ENCODE measurements at places on chromosomes 12 and 14.

GRCh38 chr12:94990222-94990621 lies 13.3 kb downstream of the NDUFA12 start:
- DNase-seq: no peak

- no peak for DNase-seq
These were observed 25.1 kb upstream of the LRTM2 start for GRCh38 chr12:1795221-1795784.

- no peak for DNase-seq
These were observed at the start of gene SLCO1C1 for GRCh38 chr12:20695232-20695631. TSS of gene SLCO1C1 (plus strand) at chr12:20695332. CDS start at chr12:20699577, 4,245 bp downstream.

GRCh38 chr14:56858422-56858821 lies 48.1 kb upstream of the OTX2 start:
- no peak for DNase-seq

DNA sequence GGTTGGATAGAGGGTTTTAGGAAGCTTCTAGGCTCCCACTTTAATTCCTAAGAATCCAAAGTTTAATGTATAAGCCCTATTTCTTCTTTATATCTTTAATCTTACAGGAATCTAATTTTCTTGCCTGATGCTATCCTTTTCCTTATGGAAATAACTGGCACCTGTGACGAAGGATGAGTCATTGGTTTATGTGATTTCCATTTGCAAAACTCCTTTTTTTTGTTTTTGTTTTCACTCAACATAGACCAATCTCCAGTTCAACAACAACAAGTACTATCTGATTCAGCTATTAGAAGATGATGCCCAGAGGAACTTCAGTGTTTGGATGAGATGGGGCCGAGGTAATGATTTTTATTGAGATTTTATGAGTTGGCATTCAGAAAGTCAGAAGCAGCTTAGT lies 6.8 kb downstream of the PARP2 start:
- DNase-seq: no peak

GRCh38 chr12:92552412-92553108 lies 150.2 kb upstream of the PLEKHG7 start:
- DNase-seq: no peak

DNA sequence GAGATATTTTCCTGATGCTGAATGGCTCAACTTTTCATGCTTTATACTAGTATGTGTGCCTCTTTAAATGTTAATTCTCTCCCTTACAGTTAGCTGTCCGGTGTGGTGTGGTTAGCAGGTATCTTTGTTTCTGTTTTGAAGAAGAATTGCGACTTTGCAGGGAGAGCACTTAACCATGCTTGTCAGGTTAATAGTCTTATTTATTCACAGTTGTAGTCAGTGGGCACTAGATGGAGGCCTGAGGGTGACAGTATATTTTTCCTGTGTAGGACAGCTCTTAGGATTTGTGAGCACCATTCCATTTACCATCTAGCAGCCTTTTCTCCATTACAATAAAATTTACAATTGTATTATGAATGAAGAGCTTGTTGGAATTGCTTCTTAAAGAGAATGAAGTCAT lies 34.9 kb downstream of the PDE3A start:
- no peak for DNase-seq

DNA sequence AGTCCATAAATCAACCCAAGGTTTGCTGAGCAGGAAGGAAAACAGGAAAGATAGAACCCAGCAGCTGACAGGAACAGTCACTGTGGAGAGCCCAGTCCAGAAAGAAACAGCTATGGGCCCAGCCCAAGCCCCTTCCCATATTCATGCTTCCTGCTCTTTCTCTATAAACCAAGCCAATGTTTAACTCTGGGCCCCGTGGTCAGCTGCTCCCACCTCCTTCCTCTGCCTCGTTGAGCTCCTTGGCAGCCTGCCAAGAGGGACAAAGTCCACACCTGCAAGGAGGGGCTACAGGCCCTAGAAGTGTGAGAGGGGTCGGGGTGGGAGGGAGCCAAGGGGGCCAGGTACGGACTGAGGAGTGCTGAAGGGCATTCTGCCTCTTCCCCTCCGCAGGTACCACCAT lies 10.0 kb downstream of the SLC6A13 start:
- no peak for DNase-seq

- no peak for DNase-seq
These were observed 83.0 kb upstream of the FAR2 start for GRCh38 chr12:29066011-29066588.

GRCh38 chr14:106493962-106494823 lies 967.8 kb downstream of the TMEM121 start:
- no peak for DNase-seq

GRCh38 chr12:119621878-119622277 lies 28.3 kb downstream of the TMEM233 start:
- DNase-seq: no peak

All from stimulated activated CD4-positive, alpha-beta T cell treated with anti-CD3 and anti-CD28 coated beads, Interleukin-12 subunit alpha, Interleukin-12 subunit beta, amount 100 ng/mL, for 24 hours (primary cell).